MCF 10A (cell line): ENCODE measurements at places on chromosomes 16 and 17. TPM values are rescaled to one million over a fixed set of nuclear protein-coding genes. Genes with fewer than 3 reads are reported as not detected.

- peaks cover 18% of the 10 kb centered on the region for H3K4me1 ChIP-seq
- H3K27ac ChIP-seq, result no peak overlapping the region
- no peak overlapping the region for H3K4me3 ChIP-seq
- H3K36me3 ChIP-seq, result peaks cover 51% of the 10 kb centered on the region
- no peak for DNase-seq
- no peaks in the 10 kb centered on the region for H3K27me3 ChIP-seq
These were observed 6.0 kb downstream of the SLC7A6 start for GRCh38 chr16:68270353-68270752.

- no peaks in the 10 kb centered on the region for H3K27me3 ChIP-seq
- H3K4me1 ChIP-seq, result peaks cover 11% of the 10 kb centered on the region
- H3K36me3 ChIP-seq, result peaks cover 12% of the 10 kb centered on the region
- H3K27ac ChIP-seq, result no peak overlapping the region
- no peak for DNase-seq
These were observed 19.2 kb downstream of the SGF29 start for GRCh38 chr16:28572696-28573510.

DNA sequence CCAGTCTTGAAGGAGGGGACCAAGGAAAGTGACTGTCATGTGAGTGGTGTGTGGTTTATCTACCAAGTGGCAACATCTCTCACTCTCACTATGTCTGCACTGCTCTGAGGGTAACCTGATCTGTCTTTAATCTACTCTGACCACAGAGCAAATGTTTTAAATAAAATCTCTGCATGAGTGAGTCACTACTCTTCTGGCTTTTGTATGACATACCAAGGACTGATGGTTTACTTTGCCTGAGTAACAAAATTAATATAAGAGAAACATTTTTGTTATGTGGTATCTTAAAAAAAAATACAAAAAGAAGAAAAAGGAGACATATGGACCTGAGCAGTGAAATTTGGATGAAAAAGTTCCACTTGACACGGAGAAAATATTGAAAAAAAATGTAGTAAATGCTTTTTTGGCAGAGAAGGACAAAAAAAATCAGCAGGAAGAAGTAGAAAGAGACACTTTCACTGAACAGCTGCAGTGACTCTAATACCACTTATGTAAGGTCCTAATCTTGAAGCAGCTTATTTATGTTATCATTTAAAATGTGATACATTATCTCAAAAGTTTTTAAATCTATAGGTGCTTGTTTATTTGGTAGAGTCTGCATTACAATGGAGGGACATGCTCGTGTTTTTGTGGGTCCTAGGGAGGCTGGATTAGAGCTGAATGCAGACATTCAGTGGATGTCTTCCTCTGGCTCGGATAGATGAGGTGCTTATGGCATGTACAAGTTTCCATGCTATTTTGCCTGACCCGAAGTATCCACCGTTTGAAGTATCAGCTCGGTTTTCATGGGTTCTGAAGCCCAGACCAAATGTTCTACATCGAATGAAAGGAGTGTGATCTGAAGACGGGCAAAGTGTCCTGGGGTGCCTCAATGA, 240.7 kb downstream of the MAP2K6 start:
- H3K4me3 ChIP-seq, result no peak overlapping the region
- peak; percentile 60 for DNase-seq
- H3K27ac ChIP-seq, result peak overlapping the region; percentile 59

DNA sequence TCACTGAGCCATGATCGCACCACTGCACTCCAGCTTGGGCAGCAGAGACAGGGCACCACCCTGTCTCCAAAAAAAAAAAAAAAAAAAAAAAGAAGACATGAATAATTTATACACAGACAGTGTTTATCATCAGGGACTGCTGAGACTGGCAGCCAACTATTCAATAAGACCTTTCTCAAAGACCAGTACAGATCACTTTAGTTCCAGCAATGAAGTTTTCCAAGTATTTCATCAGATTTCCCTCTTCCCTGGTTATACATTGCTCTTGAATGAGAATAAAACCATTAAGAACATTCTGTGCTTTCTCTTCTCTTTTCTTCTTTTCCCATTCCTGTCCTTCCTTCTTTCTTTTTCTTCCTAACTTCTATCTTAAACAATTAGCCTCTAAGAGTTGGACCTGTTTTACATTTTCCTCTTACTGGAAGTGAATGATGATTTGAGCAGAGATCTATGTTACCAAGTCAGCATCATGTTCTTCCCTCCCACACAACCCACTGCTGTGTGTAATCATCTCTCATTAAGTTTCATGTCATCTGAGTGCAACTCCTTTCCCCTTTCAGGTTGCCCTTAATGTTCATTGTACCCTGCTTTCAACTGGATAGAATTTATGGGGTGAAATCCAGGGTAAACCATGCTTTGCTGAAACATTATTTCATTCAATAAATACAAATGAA, 35.9 kb upstream of the SMIM36 start:
- H3K36me3 ChIP-seq, result no peaks in the 10 kb centered on the region
- DNase-seq, result no peak
- H3K27me3 ChIP-seq, result no peaks in the 10 kb centered on the region
- H3K4me3 ChIP-seq, result no peak overlapping the region

The KRT31 gene
- not detected in 2 replicates for total RNA-seq

DNA sequence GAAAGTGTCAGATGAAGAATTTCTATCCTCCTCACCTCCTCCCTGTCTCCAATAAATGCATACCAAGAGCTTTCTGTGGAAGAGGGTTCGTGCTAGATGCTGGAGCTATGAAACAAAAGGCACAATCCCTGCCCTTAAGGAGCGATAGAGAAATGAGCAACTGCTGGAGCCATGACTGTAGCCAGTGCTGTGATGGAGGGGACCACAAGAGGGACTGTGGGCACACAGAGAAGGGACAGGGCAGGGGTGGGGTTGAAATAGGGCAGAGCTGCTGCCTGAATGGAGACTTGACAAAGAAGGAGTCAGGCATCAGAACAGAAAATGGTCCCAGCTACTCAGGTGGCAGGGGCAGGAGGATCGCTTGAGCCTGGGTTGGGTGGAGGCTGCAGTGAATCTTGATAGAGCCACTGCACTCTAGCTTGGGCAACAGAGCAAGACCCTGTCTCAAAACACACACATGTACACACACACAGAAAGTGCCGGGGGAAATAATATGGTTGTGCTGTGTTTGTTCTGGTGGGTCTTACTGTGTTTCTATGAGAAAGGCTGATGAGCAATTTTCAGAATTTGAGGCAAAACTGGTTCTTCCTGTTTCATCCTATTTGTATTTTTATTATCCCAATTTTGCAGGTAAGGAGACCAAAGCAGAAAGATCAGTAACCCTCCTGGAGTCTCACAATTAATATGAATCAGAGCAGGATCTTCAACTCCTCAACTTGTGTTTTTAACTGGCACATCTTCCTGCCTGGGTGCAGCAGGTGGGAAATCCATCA, 16.5 kb downstream of the TMEM98 start:
- peaks cover 28% of the 10 kb centered on the region for H3K27me3 ChIP-seq
- no peaks in the 10 kb centered on the region for H3K36me3 ChIP-seq
- peaks cover 13% of the 10 kb centered on the region for H3K4me1 ChIP-seq

GRCh38 chr16:53821957-53822625, 118.1 kb downstream of the FTO start:
- H3K27ac ChIP-seq, result no peak overlapping the region
- no peaks in the 10 kb centered on the region for H3K27me3 ChIP-seq
- H3K4me3 ChIP-seq, result no peak overlapping the region
- peaks cover 6% of the 10 kb centered on the region for H3K36me3 ChIP-seq
- DNase-seq, result peak; percentile 68
- H3K4me1 ChIP-seq, result peaks cover 8% of the 10 kb centered on the region

- no peak overlapping the region for H3K4me3 ChIP-seq
- H3K27me3 ChIP-seq, result no peaks in the 10 kb centered on the region
- no peak overlapping the region for H3K27ac ChIP-seq
- peak; percentile 29 for DNase-seq
These were observed 110.3 kb downstream of the STX8 start for GRCh38 chr17:9465210-9465921.
